ENCODE measurements at places on chromosomes 4 and X. TPM values are rescaled to one million over a fixed set of nuclear protein-coding genes. Genes with fewer than 3 reads are reported as not detected.

GRCh38 chrX:40019541-40019940 is 78.2 kb downstream of the BCOR start:
- H3K4me1 ChIP-seq = no peaks in the 10 kb centered on the region
- H3K36me3 ChIP-seq = no peaks in the 10 kb centered on the region
- H3K4me3 ChIP-seq = no peak overlapping the region
- H3K27ac ChIP-seq = no peak overlapping the region
- H3K27me3 ChIP-seq = no peaks in the 10 kb centered on the region

GRCh38 chr4:167883266-167883665 is 209.1 kb upstream of the ANXA10 start:
- no peak overlapping the region for H3K4me3 ChIP-seq
- no peaks in the 10 kb centered on the region for H3K36me3 ChIP-seq
- no peaks in the 10 kb centered on the region for H3K4me1 ChIP-seq
- no peak for DNase-seq

DNA sequence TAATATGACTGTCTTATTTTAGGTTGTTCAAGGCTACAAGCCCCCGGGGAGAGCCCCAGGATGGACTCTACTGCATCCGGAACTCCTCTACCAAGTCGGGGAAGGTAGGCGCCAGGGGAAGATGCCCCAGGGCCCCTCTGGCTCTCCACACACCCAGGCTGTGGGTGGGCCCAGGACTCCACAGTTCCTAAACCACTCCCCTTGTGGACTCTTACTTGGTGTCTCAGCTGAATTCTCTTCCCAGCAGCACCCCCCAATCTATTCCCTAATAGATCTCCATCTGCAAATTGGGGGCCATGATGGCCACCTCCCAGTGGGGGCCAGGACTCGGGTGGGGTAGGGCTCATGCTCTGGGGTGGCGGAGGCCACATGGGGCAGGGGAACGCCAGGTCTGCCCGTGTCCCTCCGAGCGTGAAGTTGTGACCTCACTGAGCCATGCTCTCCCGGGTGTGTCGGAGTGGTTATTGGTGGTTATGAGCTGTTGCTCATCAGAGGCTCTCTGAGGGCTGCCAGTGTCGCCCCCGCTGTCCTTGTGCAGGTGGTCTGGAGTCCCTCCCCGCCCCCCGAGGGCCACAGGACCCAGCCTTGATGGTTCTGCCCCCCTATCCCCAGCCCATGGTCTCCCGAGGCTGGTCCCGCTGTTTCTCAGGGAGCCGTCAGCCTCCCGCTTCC is 11.2 kb upstream of the ADD1 start:
- no peak overlapping the region for H3K27ac ChIP-seq
- DNase-seq = no peak
- peaks cover 5% of the 10 kb centered on the region for H3K4me1 ChIP-seq
- no peaks in the 10 kb centered on the region for H3K27me3 ChIP-seq
- no peak overlapping the region for H3K4me3 ChIP-seq
- H3K36me3 ChIP-seq = no peaks in the 10 kb centered on the region

GRCh38 chrX:24550166-24550565 is 85.1 kb downstream of the PDK3 start:
- no peaks in the 10 kb centered on the region for H3K36me3 ChIP-seq
- no peak for DNase-seq
- no peaks in the 10 kb centered on the region for H3K4me1 ChIP-seq
- no peak overlapping the region for H3K27ac ChIP-seq
- no peaks in the 10 kb centered on the region for H3K27me3 ChIP-seq

DNA sequence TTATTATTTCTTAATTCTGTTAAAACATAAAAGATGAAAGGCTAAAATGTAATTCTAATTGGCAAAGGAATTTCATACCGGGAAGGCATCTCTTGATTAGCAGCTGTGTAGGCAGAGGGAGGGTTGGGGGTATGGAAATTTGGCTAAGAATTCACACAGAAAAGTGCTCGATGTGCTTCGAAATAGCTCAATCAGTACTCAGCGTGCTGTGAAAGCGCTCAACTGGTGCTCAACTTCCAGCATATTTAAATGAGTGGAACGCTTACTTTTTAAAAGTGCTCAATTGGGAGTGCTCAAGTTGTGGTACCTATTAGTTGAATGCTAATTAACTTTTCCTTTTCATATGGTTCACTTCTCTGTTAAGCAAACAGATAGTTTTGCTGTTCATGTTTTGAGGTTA is 695.9 kb upstream of the ATOH1 start:
- H3K4me3 ChIP-seq = no peak overlapping the region
- H3K4me1 ChIP-seq = no peaks in the 10 kb centered on the region
- no peak for DNase-seq
- H3K27me3 ChIP-seq = no peaks in the 10 kb centered on the region

DNA sequence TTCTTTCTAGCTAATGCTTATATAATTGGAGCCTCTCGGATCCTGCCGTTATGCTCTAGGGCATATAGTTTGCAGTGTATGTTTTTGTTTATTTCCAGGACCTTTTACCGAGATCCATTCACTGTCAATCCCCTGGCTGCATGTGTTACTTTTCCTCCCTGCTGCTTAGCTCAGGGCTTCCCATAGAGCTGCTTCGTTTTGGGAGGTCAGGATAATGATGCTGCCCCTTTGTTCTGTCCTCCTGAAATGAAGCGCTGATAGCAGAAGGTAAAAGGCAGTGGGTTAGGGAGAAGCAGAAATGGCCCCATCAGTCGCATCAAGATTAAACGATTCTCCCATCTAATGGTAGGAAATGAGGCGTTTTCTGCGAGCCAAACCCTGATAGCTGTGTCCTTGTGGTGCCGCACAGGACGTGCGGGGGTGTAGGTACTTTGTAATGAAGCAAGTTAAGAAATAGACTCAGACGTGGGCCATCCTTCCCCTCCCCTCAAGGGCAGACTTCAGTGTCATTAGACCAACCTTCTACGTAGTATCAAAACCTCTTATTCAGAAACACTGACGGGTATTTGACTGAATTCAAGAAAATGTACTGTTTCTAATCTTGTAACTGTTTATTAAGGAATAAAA is 37.3 kb downstream of the AFF2 start:
- H3K4me1 ChIP-seq = no peaks in the 10 kb centered on the region
- H3K4me3 ChIP-seq = no peak overlapping the region

- no peaks in the 10 kb centered on the region for H3K36me3 ChIP-seq
- DNase-seq = no peak
- H3K4me3 ChIP-seq = no peak overlapping the region
- no peaks in the 10 kb centered on the region for H3K27me3 ChIP-seq
- no peak overlapping the region for H3K27ac ChIP-seq
- H3K4me1 ChIP-seq = no peaks in the 10 kb centered on the region
Measured at GRCh38 chr4:16498978-16499377, 272.7 kb upstream of the TAPT1 start.

GRCh38 chr4:35689870-35690269 is 554.4 kb downstream of the ARAP2 start:
- no peak overlapping the region for H3K4me3 ChIP-seq
- no peaks in the 10 kb centered on the region for H3K27me3 ChIP-seq
- no peak overlapping the region for H3K27ac ChIP-seq
- H3K4me1 ChIP-seq = no peaks in the 10 kb centered on the region

DNA sequence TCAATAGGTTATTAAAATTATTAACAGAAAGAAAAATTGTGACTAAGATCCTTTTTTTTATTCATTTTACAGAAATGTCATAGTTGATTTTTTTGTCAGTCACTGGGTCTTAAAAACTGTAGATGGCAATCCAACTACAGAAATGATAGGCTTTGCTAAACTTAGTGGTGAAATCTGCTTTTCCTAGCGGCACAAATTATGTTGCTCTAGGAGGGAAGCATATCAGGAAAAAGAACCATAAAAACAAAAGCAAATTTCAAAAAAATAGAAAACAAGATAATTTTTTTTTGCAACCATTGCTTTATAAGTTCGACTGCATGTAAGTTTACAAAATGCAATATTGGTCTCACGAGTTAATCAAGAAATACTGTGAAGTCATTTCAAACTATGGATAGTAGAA is 443.5 kb upstream of the IGFBP7 start:
- no peak for DNase-seq
- H3K36me3 ChIP-seq = no peaks in the 10 kb centered on the region
- no peak overlapping the region for H3K4me3 ChIP-seq

Gene SULT1B1
- 0.31 TPM for total RNA-seq

Gene FAM9B
- total RNA-seq = 4.7 TPM

Gene MAGEE1
- 1.9 TPM for total RNA-seq

Gene GPR50
- not detected for total RNA-seq

Gene MAGEA10
- total RNA-seq = 6.1 TPM

Gene MAGEA2
- total RNA-seq = 6.1 TPM

Gene SLC2A9
- 6.8 TPM for total RNA-seq

Gene PGAM4
- 0.87 TPM for total RNA-seq

Gene SYTL4
- total RNA-seq = 64.7 TPM

Gene SRPX2
- total RNA-seq = 1.4 TPM
